Peyer's patch (tissue), 4 donors: ENCODE measurements at places on chromosomes 1 and 21. TPM values are rescaled to one million over a fixed set of nuclear protein-coding genes. Genes with fewer than 3 reads are reported as not detected.

The CHRNB2 gene
- total RNA-seq, result 0.47 TPM

The RORC gene
- total RNA-seq, result 34.3 TPM

The SYCP1 gene
- not detected for total RNA-seq

The CLCNKA gene
- total RNA-seq, result not detected

The HCN3 gene
- 7.4 TPM for total RNA-seq

The GNAT2 gene
- not detected for total RNA-seq

The PM20D1 gene
- total RNA-seq, result not detected

The CHI3L2 gene
- 3.3 TPM for total RNA-seq

The GJB5 gene
- total RNA-seq, result not detected

The ZNF593OS gene
- not detected for total RNA-seq

The C1orf94 gene
- total RNA-seq, result not detected

The RXFP4 gene
- not detected for total RNA-seq
